ENCODE measurements at places on chromosomes 11 and 22. TPM values are rescaled to one million over a fixed set of nuclear protein-coding genes. Genes with fewer than 3 reads are reported as not detected.

The NPTXR gene
- total RNA-seq, result 5.9 TPM

- DNase-seq, result no peak
- H3K4me1 ChIP-seq, result peaks cover 18% of the 10 kb centered on the region
- no peaks in the 10 kb centered on the region for H3K27me3 ChIP-seq
- no peaks in the 10 kb centered on the region for H3K36me3 ChIP-seq
Observed at GRCh38 chr11:86802146-86802545, 1.8 kb downstream of the PRSS23 start.

DNA sequence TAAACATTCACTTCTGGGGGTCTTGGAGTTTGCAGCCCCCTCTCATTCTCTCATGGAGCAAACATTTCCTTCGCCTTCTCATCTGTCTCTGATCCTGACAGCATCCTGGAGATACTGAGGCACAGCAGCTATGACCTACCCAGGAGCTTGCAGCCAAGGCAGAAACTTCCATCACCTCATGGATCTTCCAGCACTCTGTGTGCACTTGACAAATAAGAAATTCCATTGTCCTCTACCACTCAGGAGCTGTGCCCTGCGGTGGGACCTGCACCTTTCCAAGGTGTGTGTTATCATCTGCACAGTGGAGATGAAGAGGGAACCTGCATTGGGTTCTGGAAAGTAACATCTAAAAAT, 49.1 kb downstream of the GGTLC2 start:
- no peak overlapping the region for H3K27ac ChIP-seq
- H3K36me3 ChIP-seq, result no peaks in the 10 kb centered on the region
- no peaks in the 10 kb centered on the region for H3K27me3 ChIP-seq
- H3K4me3 ChIP-seq, result no peak overlapping the region
- H3K4me1 ChIP-seq, result no peaks in the 10 kb centered on the region
- no peak for DNase-seq

DNA sequence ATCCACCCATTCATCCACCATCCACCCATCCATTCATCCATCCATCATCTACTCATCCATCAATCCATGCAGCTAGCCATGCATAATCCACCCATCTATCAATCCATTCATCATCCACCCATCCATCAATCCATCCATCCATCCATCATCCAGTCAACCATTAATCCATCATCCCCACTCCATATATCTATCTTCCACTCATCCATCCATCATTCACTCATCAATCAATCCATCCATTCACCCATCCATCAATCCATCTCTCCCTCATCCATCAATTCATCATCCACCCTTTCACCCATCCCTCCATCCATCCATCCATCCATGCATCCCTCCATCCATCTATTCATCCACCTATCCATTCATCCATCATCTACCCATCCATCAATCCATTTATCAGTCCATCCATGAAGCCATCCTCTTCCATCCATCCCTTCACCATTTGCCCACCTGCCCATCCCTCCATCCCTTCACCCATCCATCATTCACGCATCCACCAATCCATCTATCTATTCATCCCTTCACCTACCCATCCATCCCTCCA, 689.4 kb downstream of the BRD1 start:
- DNase-seq, result no peak
- H3K4me3 ChIP-seq, result no peak overlapping the region
- no peak overlapping the region for H3K27ac ChIP-seq
- H3K27me3 ChIP-seq, result no peaks in the 10 kb centered on the region

GRCh38 chr11:117912497-117912896, 16.7 kb downstream of the TMPRSS13 start:
- no peaks in the 10 kb centered on the region for H3K27me3 ChIP-seq
- no peak for DNase-seq
- H3K27ac ChIP-seq, result no peak overlapping the region
- no peaks in the 10 kb centered on the region for H3K4me1 ChIP-seq

DNA sequence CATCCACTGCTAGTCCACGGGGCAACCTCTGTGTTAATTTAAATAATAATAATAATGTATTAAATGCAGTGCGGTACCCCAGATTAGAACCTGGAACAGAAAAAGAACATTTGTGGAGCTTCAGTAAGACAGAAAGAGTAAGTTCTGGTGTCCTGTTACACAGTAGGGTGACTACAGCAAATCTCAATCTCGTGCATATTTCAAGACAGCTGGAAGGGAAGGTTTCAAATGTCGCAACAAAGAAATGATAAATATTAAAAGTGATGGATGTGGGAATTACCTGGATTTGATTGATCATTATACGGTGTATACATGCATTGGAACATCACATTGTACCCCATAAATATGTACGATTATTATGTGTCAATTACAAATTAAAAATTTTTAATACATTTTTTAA, 1.7 kb upstream of the RAC2 start:
- no peak for DNase-seq
- H3K36me3 ChIP-seq, result peaks cover 1% of the 10 kb centered on the region
- no peak overlapping the region for H3K4me3 ChIP-seq
- no peak overlapping the region for H3K27ac ChIP-seq
